Coronary artery (tissue), 2 donors: ENCODE measurements at places on chromosomes 6 and 20.

GRCh38 chr6:159074876-159075275, 30.1 kb upstream of the TAGAP start:
- DNase-seq = no peak

DNA sequence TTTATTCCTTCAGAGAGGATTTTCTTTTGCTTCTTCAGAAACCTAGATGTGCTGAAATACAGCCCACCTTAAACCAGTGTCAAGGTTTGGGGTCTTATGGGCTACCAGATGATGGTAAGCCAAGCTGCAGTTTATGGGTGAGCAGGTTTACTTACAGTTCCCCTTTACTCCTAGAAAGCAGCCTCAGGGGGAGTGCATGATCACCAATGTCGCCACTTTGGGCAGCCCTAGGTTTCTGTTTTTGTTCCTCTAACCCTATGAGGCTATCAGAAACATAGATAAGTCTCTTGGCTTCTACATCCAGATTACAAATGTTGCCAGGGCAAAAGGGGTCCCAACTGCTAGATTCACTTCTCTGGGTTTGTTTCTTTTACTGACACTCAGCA, 67.2 kb downstream of the TRIM27 start:
- no peak for DNase-seq

GRCh38 chr20:36210436-36211021, 25.7 kb upstream of the AAR2 start:
- DNase-seq = no peak

DNA sequence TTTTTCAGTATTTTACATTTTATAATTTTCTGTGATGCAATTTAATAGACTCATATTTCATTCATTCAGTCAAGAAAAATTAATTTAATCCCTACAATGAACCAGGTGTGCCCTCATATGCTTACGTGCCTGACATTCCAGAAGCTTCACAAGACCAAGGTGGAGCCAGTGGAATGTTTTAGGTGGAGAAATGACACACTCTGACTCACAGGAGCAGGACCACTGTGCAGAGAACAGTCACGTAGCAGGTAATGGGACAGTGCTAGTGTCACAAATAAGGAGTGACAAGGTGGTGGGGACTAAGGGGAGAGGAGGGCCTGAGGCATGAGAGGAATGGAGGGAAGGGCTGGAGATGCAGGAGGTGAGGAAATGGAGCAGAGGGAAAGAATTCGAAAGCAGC, 37.0 kb upstream of the HLA-G start:
- DNase-seq = no peak

GRCh38 chr6:125020385-125020784, 58.1 kb downstream of the RNF217 start:
- no peak for DNase-seq

GRCh38 chr6:84696166-84696565, 68.2 kb downstream of the TBX18 start:
- no peak for DNase-seq

GRCh38 chr6:113137426-113137825, 719.7 kb upstream of the MARCKS start:
- DNase-seq = no peak

- no peak for DNase-seq
These were observed 83.8 kb upstream of the SUPT3H start for GRCh38 chr6:45461486-45461885.

DNA sequence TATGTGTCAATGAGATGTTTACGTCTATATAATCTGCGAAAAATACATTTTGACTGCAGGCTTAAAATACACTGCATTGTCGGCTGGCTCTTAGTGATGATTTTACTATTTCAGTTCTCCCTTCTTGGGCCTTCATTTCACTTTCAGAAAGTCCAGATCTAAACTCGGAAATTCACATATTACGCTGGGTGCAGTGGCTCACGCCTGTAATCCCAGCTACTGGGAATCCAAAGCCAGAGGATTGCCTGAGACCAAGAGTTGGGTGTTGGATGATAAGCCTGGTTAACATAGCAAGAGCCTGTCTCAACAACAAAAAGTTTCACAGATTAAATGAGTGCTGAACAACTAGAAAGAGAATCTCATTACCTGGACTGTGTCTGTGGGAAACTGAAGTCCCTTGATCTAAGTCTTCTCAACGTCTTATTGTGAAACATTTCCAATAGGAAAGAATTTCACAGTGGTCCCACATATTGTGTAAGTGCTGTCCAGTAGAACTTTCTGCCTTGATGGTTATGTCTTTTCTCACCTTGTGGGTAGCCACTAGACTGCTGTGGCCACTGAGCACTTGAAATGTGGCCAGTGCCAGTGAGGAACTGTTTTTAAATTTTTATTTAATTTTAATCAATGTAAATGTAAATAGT, 1.9 kb downstream of the GINM1 start:
- no peak for DNase-seq

DNA sequence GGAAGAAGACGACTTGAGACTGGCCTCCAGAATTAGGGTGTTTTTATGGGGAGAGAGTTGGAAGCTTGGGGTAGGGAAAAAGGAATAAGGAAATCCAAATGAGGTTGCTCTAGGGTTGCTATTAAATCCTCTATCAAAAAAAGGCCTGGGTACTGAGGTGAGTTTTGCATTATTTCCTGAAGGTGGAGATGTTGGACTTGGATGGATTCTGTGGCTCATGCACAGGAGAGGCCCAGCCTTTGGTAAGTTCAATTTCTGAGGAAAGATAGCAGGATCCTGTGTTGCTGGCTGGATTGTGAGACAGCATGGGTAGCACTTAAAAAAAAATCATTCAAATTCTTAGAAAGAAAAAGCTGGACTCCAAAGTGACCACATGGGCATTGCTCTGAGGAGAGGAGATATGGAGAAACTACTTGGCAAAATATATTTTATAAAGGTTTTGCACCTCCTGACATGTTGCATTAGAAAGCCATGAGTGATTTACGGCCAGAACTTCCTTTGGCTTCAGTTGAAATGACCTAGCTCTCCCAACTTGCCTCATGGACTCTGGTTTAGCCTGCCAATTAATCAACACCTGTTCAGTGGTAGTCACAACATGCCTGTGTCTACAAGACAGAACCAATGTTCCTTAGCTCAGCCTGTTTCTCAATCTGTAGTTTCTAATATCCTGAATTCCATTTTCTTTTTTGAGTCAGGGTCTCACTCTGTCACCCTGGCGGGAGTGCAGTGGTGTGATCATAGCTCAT, 152.1 kb upstream of the RALGAPA2 start:
- DNase-seq = no peak

DNA sequence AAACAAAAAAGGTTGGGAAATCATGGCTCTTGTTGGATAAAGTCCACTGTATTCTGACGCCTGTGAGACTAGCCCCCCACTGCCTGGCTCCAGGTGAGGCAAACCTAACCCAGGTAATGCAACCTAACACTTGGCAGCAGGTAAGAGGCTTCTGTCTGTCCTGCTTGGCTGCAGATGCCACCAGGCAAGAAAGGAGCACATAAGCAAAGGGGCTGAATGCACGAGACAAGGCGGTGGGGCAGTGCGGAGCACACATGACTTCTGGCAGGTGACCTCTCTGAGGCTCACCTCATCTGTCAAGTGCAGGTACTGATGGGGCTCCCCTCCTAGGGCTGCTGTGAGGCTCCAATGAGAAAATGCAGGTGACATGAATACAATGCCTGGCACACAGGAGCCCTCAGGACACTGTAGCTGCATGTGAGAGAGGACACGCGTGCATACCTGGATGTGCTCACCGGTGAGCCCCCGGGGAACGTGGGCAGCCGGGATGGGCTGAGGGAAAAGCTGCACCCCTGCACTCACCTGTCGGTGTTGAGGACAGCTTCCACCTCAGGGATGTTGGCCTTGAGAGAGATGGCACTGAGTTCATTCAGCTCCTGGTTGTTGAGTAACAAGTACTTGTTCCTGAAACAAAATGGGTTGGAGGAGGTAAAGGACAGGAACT, 54.1 kb downstream of the MYH7B start:
- peak; percentile 72 for DNase-seq

DNA sequence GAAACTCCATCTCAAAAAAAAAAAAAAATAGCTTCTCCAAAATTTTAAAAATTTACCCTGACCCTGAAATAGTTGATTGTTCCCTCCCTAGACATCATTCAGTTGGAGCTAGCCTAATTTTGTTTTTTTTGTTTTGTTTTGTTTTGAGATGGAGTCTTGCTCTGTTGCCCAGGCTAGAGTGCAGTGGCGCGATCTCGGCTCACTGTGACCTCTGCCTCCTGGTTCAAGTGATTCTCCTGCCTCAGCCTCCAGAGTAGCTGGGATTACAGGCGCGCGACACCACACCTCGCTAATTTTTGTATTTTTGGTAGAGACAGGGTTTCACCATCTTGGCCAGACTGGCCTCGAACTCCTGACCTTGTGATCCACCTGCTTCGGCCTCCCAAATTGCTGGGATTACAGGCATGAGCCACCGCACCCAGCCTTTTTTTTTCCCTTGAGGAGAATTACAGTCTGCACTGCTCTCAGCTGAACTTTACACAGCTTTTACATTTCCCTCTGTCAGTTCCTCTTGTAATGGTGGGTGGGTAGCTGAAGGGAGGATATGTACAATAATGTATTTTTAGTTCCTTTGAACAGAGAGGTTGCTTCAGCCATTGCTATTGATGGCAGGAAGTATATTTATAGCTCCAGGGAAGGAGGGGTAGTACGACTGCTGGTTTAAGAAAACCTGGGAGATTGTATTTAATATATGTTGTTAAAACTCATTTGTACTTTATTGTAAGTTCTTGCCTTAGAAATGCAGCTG, 27.7 kb downstream of the PTPRA start:
- DNase-seq = no peak

- peak; percentile 41 for DNase-seq
These were observed 167.5 kb downstream of the VEGFA start for GRCh38 chr6:43937236-43938177.

DNA sequence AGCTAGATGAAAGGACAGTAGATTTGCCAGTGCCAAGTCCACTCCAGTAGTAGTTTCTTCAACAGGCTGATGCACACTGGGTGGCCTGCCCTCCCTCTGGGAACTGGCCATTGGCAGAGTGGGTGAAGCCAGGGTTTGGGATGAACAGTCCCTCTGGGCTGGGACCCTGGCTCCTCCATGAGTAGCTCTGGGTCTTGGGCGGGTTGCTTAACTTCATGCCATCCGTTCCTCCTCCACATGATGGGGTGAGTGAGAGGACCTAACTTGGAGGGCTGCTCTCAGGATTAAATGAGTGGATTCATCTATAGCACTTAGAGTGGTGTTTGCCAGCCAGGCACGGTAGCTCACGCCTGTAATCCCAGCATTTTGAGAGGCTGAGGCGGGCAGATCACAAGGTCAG, 47.2 kb downstream of the PLAGL2 start:
- no peak for DNase-seq

DNA sequence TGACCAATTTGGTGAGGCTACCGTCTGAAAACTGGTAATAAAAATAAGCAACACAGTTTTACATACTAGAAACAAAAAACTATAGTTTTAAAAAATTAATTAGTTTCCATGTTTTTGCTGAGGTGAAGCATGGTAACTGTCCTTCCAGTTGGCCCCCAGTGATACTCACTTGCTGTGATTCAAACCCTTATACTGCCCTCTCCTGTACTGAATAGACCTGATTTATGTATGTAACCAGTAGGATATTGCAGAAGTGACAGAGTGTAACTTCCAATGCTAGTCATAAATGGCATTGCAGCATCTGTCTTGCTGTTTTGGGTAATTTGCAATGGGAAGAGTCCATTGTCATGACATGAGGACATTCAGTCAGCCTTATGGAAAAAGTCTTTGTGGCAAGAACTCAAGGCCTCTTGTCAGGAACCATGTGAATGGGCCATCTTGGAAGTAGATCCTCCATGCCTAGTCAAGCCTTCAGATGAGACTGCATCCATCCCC, 8.9 kb upstream of the CHD6 start:
- no peak for DNase-seq

- no peak for DNase-seq
These were observed 10.0 kb upstream of the POU5F1 start for GRCh38 chr6:31180500-31180899.

- no peak for DNase-seq
These were observed 49.6 kb downstream of the CD24 start for GRCh38 chr6:106924694-106925523.

DNA sequence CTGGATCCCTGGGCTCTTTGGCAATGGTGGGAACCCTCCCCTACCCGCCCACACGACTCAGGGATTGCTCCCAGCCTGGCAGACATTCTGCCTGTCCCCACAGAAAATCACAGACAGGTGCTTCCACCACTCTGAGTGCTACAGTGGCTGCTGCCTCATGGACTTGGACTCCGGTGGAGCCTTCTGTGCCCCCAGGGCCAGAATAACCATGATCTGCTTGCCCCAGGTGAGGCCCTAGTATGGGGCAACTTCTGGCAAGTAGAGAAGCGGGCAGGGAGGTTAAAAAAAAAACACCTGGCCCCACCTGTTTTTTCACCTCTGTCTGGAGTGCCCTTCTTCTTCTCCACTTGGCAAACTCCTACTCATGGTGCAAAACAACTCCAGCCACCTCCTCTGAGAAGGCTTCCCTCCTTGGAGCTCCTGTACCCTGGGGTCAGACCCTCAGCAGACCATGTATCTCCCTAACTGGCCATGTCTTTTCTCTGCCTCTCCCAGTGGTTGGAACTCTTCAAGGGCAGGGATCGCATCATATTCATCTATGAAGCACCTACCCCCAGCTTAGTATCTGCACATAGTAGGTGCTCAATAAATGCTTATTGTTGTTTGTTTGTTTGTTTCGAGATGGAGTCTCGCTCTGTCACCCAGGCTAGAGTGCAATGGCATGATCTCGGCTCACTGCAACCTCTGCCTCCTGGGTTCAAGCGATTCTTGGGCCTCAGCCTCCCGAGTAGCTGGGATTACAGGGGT, 1.1 kb downstream of the CLPSL2 start:
- DNase-seq = no peak
